Testis (tissue), 5 donors: ENCODE measurements at places on chromosomes 6 and 20. TPM values are rescaled to one million over a fixed set of nuclear protein-coding genes. Genes with fewer than 3 reads are reported as not detected.
A peak's percentile ranks its signal among the peaks of the same experiment; 100 is the strongest.

SLC22A7 gene
- not detected for total RNA-seq

GRCh38 chr20:51193066-51193772 lies 170.3 kb upstream of the KCNG1 start:
- DNase-seq = no peak

DNA sequence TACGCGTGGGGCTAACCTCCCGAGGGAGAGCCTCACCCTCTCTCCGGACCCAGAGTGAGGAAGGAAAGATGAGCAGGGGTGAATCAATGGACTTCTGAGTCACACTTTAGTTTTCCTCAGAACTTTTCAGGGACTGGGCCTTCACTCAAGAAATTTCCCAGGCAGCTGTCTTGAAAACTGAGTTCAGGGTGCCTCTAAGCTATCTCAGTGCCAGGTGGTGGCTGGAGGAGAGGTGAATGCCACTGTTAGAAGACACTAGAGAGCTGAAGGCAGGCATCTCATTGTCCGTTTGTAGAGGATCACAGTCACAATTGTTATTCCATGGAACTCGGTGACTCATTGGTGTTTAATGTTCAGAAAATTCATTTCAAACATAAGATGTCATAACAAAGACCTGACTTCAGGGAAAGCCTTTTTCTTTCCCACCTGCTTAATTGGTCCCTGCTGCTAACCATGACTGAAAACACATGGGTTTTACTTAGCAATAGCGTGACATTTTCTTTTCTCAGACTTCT lies 5.3 kb upstream of the SERPINB6 start:
- DNase-seq = no peak

GRCh38 chr20:45934046-45934585 lies 367 bp upstream of the PCIF1 start:
- peak; percentile 73 for DNase-seq
